OCI-M1 (cell line): ENCODE measurements at places on chromosomes 12 and 14.

- peak; percentile 39 for DNase-seq
Measured at GRCh38 chr14:53151523-53152183, 1.5 kb downstream of the DDHD1 start.

GRCh38 chr14:29900609-29901350, 26.9 kb downstream of the PRKD1 start:
- DNase-seq, result no peak

DNA sequence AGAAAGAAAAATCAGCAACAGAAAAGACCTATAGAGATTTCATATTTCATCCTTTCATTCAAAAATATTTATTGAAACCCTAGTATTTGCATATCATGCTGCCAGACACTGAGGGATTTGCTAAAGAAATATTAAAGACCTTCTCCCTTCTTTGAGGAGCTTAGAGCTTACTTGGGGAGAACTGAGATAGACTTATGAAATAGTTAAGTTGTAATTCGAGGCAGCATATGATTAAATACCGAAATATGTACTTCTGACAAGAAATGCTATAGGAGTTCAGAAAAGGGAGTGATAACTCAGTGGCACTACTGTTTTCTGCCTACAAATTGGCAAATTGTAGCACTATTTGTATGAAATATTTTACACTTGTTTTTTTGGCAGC, 59.1 kb downstream of the PLXNC1 start:
- no peak for DNase-seq

- peak; percentile 3 for DNase-seq
Measured at GRCh38 chr14:39766397-39767000, 334.3 kb upstream of the FBXO33 start.

DNA sequence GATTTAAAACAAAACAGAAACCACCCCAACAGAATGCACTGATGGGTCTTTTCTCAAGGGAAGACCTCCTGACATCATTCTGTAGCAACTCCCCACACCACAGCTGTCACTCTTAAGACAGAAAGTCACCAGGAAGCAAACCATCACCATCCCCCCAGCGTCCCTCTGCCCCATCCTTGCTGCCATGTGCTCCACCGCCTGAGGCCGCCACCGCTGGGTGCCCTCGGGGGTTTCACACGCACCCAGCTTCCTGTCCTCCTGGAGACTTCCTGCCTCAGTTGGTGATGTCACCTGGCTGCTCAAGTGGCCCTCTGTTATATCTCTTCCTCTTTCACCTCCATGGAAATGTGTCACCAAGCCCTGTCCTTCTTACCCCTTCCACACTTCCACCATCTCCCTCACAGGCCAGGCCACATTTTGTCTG, 71.4 kb upstream of the GPR68 start:
- DNase-seq, result no peak

DNA sequence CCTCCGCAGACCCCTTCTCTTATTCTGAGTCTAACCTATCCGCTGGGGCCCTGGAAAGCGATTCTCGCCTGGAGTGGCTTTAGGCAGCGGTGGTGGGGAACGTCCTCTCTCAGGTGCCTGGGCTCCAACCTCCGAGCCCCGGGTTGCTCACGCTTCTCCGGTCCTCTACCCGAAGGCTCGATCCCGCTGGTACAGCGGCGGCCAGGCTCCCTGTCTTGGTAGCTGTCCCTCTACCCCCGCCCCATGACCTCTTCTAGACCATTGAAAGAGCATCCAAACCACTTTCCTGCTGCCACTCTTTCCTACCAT, 505 bp upstream of the HEBP1 start:
- peak; percentile 67 for DNase-seq
